ENCODE measurements at places on chromosomes 5 and 9.

DNA sequence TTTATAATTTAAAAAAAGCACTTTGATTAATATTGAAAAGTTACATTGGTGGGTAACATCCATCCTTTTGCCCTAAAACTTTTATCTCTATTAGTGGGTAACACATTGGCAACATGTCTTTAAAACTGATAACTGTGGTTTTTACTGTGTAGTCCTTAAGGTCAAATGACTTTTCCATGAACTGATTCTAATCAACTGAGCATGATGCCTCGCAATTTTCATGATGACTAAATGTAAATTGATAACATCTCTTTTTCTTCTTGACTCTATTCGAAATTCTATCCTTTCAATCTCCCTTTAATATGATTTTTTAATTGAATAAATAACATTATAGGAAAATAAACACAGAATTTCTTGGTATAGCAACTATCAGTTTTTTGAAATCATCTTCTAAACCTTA is 6.3 kb upstream of the IL5 start:
- no peak for DNase-seq

GRCh38 chr5:41009232-41009631 is 61.9 kb downstream of the MROH2B start:
- DNase-seq, result no peak

- no peak for DNase-seq
Observed at GRCh38 chr5:115683081-115683480, 57.2 kb upstream of the TMED7 start.

DNA sequence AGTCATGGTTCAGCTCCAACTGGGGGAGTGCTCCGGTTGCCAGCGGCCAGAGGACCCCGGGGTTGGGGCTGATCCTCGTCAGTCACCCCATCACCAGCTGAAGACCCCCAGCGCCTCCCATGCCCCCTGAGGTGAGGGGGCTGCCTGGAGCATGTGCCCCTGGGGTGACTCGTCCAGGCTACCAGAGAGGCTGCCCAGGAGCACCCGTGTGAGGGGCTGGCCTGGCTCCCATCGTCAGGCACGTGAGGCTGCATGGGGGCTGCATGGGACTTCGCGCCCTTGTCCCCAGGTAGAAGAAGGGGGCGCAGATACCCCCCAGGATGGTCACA is 46.4 kb upstream of the EGFL7 start:
- DNase-seq, result no peak

DNA sequence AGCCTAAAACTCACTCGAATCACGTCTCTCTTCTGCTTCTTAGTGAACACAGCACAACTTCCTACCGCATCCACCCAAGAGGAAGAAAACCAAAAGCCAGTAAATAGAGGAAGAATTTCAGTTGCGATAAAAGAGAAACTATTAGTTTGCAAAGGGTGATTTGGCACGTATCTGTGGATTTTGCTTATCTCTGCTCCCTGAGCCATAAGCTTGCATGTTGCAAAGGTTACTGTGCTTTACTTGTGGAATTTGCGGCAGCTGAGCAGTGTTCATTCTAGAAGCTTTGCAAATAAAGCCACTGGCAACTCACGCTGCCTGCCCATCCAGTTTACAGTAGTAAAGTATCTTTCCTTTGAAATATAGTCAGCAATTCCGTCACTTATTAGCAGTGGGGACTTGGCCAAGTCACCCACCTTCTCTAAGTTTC is 149.0 kb upstream of the PCA3 start:
- DNase-seq, result no peak

- no peak for DNase-seq
Observed at GRCh38 chr5:61678966-61679365, 346.9 kb downstream of the ZSWIM6 start.

- DNase-seq, result no peak
Observed at GRCh38 chr9:71582347-71582746, 186.0 kb downstream of the CEMIP2 start.

- no peak for DNase-seq
Observed at GRCh38 chr9:121296213-121297127, 28.5 kb downstream of the GSN start.

- DNase-seq, result no peak
Observed at GRCh38 chr5:141729387-141730006, 47.5 kb upstream of the ARAP3 start.

DNA sequence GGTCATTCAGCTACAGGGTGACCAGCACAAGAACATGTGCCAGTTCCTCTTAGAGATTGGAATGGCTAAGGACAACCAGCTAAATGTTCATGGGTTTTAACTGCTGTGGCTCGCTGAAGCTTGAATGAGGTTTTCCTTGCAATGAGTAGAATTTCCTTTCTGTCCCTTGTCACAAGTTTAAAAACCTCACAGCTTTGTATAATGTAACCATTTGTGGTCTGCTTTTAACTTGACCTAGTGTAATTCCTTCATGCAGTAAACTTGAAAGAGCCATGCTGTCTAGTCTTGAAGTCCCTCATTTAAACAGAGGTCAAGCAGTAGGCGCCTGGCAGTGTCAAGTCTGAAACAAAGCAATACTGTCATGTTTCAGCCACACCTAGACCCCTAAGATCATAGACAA is 181.3 kb upstream of the DMRT1 start:
- no peak for DNase-seq
